ENCODE measurements at places on chromosomes 13 and 19. TPM values are rescaled to one million over a fixed set of nuclear protein-coding genes. Genes with fewer than 3 reads are reported as not detected.

KLK5 gene
- total RNA-seq = not detected

DNA sequence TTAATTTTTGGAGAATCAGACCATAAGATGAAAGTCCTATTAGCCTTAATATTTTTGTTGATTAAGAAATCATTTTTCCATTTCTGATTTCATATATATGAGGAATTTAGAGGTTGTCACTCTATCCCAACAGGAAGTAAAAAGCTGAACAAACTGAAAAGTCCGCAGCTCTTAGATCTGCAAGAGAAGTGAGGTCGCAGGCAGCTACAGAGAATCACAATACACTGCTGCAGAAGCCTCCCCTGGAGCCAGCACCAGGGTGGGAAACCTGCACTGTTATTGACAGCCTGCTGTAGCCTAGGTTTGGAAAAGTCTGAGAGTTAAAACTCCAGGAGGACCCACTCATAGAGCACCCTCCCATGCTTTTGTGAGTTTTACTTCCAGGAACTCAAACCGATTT, 29.9 kb downstream of the TNFRSF19 start:
- DNase-seq = no peak
- H3K27me3 ChIP-seq = no peaks in the 10 kb centered on the region
- H3K4me3 ChIP-seq = no peak overlapping the region
- H3K27ac ChIP-seq = no peak overlapping the region

DNA sequence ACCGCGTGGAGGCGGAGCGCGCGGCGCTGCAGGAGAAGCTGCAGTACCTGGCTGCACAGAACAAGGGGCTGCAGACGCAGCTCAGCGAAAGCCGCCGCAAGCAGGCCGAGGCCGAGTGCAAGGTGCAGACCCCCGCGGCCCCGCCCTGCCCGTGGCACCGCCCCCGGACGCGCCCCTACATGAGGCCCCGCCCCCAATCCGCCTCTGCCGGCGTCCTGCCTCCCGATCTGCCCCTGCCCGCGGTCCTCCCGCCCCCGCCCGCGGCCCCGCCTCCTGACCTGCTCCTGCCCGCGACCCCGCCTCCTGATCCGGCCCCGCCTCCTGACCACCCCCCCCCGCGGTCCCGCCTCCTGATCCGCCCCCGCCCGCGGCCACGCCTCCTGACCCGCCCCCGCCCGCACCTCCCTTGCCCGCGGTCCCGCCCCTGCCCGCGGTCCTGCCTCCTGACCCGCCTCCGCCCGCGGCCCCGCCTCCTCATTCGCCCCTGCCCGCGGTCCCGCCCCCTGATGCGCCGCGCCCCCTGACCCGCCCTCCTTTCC, 11.7 kb downstream of the PRR36 start:
- H3K36me3 ChIP-seq = no peaks in the 10 kb centered on the region
- no peaks in the 10 kb centered on the region for H3K4me1 ChIP-seq
- no peak overlapping the region for H3K27ac ChIP-seq
- peaks cover 10% of the 10 kb centered on the region for H3K27me3 ChIP-seq
- no peak overlapping the region for H3K4me3 ChIP-seq

DNA sequence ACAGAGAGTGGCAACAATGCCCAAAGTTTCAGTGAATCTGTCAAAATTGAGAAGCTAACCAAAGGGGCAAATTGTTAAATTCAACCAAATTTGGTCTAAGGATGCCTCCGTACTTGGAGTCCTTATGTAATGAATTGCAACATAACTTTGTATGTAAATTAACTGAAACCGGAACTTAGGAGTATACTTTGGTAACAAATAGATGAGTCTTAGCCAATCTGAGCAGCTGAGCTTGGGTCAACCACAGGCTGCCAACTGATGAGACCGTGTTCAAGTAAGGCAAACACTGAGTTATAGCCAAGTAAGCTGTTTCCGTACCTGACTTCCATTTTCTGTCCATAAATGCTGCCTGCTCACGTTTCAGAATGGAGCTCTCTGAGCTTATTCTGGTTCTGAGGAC, 5.3 kb downstream of the VWA8 start:
- DNase-seq = no peak
- no peaks in the 10 kb centered on the region for H3K27me3 ChIP-seq
- H3K27ac ChIP-seq = no peak overlapping the region
- no peaks in the 10 kb centered on the region for H3K4me1 ChIP-seq

DNA sequence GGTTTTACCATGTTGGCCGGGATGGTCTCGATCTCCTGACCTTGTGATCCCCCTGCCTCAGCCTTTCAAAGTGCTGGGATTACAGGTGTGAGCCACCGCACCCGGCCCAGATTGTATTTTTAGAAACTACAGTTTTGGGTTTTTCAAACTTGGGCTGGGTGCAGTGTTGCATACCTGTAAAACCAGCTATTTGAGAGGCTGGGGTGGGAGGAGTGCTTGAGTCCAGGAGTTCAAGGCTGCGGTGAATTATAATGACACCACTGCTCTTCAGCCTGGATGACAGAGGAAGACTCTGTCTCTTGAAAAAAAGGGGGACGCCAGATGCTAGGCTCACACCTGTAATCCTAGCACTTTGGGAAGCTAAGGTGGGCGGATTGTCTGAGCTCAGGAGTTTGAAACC, 4.2 kb downstream of the CHAF1A start:
- no peak overlapping the region for H3K4me3 ChIP-seq
- peaks cover 11% of the 10 kb centered on the region for H3K4me1 ChIP-seq
- no peak for DNase-seq
- H3K27me3 ChIP-seq = no peaks in the 10 kb centered on the region
